ENCODE measurements at places on chromosomes 3 and 15.
A peak's percentile ranks its signal among the peaks of the same experiment; 100 is the strongest.

DNA sequence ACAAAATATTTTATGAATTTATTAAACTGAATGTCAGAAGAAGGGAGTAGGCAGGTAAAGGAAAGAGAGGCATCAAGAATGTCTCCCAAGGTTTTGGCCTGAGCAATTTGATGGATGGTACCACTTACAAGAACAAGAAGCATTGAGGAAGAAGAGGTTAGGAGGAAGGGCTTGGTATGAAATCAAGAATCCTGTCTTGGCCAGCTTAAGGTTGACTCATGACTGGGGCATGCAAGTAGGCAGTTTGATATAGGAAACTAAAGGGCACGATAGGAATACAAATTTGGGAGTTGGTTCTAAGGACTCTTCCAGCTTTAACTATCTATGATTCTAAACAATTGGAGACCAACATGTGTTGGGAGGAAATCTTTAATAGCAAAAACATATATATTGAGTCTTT, 79.1 kb downstream of the NTRK3 start:
- no peak for DNase-seq

- no peak for DNase-seq
Measured at GRCh38 chr3:42527368-42527917, 25.0 kb downstream of the VIPR1 start.

DNA sequence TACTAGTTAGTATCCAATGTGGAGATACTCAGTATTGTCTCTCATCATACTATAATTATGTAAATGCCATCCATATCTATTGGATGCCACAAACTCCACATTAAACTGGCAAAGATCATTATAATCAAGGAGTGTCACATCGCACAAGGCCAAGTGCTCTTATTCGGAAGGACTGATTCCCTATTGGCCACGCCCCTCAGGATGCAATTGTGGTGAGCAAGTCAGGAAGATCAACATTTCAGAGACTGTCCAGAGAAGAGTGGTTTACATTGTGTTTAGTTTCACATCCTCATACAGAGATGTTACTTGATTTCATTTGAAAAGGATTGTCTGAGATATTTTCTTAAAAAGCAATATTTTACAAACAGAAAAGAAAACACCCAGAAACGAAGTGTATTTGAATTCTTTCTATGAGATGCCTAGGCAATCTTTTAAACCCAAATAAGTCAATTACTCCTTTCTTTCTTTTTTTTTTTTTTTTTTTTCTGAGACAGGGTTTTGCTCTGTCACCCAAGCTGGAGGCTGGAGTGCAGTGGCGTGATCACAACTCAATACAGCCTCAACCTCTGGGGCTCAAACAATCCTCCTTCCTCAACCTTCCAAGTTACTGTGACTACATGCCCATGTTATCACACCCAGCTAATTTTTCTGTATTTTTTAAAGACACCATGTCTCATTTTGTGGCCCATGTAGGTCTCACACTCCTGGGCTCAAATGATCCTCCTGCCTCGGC, 369.1 kb downstream of the RBMS3 start:
- DNase-seq, result no peak

- DNase-seq, result no peak
Measured at GRCh38 chr15:53586799-53587198, 172.7 kb downstream of the WDR72 start.

DNA sequence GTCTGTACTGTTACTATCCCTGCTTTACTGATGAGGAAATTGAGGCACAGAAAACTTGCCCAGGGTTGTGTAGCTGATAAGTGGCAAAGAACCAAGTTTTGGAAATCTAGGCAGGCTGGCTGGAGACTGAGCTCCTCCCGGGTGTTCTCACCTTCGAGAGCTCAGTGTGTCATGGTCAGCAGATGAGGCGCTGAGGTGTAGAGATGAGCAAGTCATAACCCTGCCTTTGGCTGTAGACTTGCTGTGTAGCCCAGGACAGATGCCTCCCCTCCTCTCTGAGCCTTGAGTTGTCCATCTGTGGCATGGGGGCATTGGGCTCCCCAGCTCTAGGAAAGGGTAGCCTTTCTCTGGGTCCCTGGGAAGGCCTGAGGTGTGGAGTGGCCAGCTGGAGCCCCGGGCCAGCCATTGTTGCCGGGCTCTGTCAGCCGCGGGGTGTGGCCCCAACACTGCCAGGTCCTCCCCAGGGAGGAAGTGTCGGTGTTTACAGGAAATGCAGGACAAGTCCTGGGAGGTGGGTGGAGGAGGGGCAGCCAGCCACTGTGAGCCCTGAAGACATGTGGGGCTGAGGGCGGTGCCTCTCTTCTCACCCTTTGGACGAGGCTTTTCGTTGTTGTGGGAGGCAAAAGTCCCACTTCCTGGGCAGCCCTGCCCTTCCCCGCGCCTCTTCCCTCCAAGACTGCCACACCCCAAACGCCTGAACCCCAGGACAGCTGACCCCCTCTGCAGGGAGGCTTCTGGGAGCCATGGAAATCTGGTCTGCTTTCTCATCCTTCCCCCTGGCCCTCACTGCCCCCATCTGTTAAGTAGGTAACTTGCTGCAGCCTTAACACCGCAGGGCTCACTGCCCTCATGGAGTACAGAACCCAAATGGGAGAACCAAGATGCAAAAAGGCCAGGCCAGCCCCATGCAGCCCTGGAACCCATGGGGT, 29.1 kb downstream of the FGD5 start:
- no peak for DNase-seq

DNA sequence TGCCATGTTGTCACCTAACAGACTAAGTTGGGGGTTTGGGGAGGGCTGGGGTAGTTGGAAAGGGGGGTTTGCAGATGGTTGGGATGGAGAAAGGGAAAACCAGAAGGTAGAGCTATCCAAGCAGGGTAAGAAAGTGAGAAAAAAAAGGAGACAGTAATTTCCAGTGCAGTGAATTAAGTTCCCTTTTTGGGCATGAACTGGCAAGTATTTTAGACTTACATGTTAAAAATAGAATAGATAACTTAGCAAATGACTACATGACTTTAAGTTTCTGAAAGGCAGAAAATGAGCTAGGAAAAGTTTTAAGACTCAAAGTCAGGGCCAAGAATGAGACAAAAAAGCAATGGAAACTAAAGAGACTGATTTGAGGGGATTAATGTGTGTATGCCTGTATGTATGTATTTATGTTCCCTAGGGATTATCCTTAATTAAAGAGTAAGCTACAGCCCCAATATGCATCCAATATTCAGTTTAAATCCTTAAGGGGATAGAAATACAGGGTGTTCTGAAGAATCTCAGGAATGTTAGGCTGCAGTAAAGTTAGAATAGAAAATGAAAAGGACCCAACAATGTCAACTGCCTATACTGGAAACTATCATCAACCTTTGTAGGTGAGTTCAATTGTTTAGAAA, 285.2 kb upstream of the MME start:
- no peak for DNase-seq

GRCh38 chr3:114404590-114404989, 110.8 kb downstream of the TIGIT start:
- peak; percentile 9 for DNase-seq

DNA sequence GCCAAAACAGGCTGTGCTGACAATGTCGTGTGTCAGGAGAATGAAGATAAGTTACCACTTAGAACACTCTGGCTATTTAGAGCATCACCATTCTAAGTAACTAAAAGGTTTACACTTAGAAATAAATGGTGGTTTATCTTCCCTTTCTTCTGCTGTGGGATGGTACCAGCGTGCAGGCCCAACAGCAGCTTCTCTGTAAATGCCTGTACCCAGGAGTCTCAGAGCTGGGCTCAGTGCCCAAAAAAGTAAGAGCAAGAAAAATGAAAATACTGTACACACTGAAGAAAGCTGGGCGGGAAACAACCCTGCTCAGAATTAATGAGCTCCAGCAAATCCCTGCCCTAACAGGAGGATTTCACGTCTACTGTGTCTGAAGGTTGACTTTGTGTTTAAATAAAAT, 206.5 kb downstream of the MFSD1 start:
- DNase-seq, result no peak

DNA sequence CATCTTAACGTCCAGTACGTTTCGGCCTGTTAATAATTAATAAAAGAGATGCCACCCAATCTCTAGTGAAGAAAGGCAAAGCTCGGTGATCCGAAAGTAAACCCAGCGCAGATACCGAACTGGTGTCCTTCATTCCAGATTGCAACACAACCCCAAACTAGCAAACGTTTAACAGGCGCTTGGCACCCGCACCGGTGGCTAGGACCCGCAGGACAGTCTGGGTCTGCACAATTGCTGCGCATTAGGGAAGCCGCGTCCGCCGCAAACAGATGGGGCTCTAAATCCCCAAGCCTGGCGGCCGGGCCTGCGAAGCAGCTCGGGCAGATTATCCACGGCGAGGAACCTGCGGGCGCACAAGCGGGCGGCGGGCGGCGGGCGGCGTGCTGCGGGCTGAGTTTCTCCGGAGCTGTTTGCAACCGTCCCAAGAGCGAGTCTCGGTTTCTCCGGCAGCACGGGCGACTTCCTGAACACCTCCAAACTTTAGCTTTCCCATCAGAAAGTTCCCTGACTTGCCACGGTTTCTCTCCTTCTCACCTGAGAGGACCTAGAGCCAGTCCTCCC, 112.1 kb upstream of the ICE2 start:
- peak; percentile 52 for DNase-seq

DNA sequence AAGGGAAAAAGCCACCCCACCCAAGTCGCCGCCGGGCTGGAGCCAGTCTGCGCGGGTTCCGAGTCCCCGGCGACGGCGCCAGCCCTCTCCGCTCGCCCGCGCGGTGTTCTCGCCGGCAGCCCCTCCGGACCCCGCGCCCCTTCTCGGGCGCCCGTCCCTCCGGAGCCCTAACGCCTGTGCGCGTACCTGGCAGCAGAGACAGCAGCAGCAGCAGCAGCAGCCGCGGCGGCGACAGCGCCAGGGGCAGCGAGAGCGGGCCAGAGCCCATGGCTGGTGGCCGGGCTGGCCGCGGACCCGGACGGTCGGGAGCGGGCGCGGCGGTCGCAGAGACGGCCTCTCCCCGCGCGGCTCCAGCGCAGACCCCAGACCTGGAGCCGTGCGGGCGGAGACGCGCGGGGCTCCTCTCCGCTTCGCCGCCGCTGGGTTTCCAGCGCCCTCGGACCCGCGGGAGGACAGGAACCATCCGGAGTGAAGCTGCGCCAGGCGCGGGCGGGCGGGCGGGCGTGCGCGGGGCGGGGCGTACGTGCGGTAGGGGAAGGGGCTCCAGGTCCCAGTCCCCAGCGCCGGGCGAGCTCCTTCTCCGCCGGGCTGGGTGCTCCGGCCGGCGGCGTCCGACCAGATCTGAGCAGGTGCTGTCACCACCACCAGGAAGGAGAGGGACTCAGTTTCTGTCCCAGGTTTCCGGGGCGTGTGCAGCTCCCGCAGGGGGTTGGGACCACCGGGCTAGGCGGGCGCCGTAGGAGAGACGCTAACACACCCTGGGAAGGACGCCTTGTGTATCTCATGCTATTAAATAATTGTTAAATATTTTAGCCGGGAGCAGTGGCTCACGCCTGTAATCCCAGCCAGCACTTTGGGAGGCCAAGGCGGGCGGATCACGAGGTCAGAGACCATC, at the start of gene CHRNA3:
Gene CHRNA3 (minus strand): TSS at position 470 of the 895 bp plus-strand sequence. CDS start 202 bp downstream, at position 268.
- no peak for DNase-seq

DNA sequence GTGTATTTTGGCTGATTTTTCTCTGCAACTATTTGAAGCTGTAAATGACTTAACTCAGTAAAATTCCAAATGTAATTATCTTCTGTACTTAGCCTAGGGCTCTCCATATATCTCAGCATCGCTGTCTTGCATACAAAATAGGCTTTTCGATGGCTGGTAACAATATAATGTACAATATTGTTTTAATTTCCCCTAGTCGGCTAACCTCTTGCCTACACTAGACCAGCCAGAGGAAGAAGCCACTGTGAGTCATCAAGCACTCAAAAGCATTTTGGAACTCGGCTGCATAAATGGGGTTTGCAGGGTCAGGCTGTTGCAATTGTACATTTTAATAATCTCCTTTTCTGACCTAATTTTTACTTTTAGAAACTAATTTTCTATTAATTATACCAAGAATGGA, 583.8 kb downstream of the FOXP1 start:
- no peak for DNase-seq

DNA sequence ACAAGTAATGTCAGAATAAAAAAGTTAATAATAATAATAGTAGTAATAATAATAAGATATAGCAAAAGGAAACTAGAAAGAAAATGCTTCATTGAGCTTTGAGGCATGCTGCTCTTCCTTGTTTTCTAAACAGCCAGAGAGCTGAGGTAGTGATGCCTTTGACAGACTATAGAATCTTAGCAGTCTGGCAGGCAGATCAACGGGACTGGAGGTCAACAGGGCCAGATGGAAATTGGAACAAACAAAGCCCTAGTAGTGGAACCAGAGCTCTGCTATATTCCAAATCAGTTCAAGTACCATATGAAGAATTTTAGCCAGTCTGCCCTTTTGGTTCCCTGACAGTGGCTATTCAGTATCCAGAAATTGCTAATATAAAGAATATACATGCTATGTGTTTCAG, 278.6 kb downstream of the NLGN1 start:
- DNase-seq, result no peak

DNA sequence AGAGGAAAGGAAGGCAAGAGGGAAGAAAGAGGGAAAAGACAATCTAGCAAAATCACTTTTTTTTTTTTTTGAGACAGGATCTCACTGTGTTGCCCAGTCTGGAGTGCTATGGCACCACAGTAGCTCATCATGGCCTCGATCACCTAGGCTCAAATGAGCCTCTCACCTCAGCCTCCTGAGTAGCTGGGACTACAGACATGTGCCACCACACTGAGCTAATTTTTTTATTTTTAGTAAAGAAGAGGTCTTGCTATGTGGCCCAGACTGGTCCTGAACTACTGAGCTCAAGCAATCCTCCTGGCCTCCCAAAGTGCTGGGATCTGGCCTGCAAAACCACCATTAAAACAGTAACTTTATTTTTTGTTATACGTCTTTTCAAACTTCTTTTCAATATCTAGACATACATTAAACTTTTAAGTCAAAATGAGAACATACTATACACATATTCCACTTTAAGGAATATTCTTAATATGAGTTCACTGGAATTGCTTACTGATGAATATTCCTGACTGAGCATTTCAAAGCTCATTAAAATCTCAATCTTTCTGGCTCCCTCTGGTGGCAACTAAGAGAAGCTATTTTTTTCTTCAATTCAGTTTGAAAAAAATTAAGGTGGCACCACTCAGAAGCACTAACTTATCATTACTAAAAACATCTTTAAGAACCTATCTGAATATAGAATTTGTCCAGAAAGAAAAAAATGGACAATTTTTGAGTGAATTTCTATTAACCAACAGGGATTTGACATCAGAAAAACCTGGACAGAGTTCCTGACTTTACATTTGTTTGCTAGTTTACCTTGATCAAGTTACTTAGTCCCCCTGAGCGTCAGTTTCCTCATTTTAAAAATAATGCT, 40.9 kb downstream of the UACA start:
- peak; percentile 85 for DNase-seq

- no peak for DNase-seq
Measured at GRCh38 chr15:93283854-93284253, 194.8 kb upstream of the RGMA start.

GRCh38 chr15:73870700-73871408, 2.5 kb upstream of the TBC1D21 start:
- DNase-seq, result no peak

GRCh38 chr15:41799488-41799805, 25.2 kb downstream of the MAPKBP1 start:
- no peak for DNase-seq

DNA sequence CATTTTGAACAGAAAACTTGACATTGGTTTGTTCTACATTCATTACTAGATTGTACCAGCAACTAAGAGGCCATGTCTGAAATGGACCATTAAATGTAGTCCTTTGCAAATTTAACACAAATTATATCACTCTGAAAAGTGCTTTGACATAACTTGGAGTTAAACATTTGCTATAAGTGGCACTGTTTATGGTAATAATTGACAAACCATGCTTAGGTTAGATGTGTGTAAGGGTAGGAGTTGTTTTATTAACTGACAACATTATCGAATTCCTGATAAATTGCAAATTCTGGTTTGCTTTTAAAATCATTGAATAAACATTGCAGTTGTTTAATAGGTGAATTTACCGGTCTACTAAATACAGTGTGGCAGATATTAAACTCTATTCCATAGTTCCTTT, 6.1 kb upstream of the TMEM207 start:
- DNase-seq, result no peak
